ENCODE measurements at places on chromosomes 1 and 21.

DNA sequence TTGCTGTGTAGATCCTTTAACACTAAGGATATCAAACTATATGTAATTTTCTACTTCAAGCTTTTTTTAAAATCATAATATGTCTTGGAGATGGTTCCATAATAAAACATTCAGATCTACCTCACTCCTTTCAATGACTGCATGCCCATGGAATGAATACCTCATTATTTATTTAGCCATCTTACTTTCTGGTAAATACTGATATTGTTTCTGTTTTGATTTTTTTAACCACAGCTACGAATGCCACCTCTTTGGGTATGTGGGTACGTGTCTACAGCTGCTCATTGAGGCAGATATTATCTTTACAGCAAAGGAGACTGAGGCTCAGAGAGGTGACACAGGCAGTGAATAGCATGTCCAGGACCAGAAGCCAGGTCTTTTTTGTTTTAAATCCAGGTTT, 215.7 kb downstream of the ST6GALNAC3 start:
- no peak for DNase-seq

DNA sequence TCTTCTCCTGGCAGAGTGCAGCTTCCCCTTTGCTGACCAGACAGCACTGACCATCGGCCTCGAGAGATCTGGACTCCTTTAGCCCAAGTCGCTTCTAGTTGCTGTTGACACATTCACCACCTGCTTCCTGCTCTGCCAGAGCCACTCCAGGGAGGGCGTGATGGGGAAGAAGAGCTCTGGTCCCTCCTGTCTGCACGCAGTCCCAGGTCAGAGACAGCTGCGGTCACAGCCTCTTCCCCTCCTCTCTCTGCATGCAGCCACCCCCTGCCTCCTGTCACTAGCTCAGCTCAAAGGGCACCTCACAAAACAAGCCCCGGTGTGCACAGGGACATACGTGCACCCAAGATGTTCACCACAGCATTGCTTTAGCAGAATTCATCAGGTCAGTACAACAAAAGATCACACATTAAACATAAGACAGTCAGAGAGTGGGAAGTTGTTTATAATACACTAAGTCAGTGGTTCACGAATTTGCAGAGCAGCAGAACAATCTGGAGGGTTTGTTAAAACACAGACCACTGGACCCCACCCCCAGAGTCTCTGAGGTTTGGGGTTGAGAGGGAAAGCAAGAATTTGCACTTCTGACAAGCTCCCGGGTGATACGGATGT, 132.9 kb downstream of the SYF2 start:
- peak; percentile 21 for DNase-seq

DNA sequence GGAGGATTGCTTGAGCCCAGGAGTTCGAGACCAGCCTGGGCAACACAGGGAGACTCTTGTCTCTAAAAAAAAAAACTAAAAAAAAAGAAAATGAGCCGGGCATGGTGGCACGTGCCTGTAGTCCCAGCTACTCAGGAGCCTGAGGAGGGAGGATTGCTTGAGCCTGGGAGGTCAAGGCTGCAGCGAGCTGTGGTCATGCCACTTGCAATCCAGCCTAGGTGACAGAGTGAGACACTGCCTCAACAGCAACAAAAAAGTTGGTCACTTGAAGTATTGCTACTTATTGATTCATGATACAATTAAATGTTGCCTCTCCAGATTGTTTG, 57.9 kb upstream of the CXADR start:
- DNase-seq: no peak

DNA sequence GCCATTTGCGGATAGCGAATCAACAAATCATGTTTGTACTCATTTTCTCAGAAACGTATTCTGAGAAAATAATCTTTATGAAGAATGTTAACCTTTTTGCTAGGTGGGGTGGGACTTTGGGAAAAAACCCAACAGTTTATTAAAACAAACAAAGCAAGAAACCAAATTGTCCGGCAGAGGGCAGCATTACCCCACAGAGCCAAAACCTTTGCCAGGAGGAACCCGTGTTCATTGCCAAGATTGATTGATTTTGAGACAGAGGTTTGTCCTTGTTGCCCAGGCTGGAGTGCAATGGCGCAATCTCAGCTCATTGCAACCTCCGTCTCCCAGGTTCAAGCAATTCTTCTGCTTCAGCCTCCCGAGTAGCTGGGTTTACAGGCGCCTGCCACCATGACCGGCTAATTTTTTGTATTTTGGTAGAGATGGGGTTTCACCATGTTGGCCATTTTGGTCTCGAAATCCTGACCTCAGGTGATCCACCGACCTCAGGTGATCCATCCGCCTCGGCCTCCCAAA, 70.8 kb upstream of the RHOU start:
- DNase-seq: peak; percentile 2

DNA sequence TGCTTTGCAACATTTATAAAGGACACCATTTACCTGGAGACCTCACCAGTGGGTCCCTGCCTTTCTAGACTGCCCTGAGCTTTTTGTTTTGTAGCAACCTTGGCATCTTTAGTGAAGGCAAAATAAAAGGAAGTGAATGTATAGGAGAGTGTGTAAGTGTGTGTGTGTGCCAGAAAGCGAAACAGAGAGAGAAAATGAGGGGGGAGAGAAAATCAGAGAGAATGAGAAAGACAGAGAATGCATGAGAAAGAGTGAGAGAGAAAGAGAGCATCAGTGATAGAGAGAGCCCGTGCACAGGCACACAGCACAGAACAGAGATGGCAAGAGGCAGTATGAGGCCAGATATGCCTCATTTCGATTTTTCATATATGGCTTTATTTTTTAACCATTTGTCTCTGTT, 57.5 kb downstream of the HSD3B1 start:
- no peak for DNase-seq

- no peak for DNase-seq
Measured at GRCh38 chr1:107821340-107821739, 143.6 kb downstream of the VAV3 start.

- DNase-seq: no peak
Measured at GRCh38 chr1:29961293-29962059, 725.2 kb downstream of the PTPRU start.

GRCh38 chr1:3032371-3033039, 11.2 kb downstream of the ACTRT2 start:
- no peak for DNase-seq

- no peak for DNase-seq
Measured at GRCh38 chr1:61183471-61184039, 101.2 kb downstream of the NFIA start.

DNA sequence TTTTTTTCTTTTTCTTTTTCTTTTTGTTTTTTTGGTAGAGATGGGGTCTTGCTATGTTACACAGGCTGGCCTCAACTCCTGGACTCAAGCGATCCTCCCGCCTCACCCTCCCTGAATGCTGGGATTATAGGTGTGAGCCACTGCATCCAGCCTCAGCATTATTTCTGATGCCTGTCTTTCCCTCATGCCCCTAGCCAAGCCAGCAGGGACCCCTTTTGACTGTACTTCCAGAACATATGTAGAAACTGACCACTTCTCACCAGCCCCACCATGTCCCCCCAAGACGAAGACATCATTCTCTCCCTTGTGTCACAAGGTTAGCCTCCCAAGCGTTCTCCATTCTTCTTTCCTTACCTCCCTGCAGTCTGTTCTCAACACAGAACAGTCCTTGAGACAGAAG, 107.9 kb upstream of the COA6 start:
- DNase-seq: no peak

GRCh38 chr1:119298687-119299303, 69.8 kb upstream of the HAO2 start:
- DNase-seq: no peak

- no peak for DNase-seq
Measured at GRCh38 chr1:153505576-153505975, 30.2 kb downstream of the S100A6 start.

- DNase-seq: peak; percentile 95
Measured at GRCh38 chr1:84711121-84711520, 20.9 kb upstream of the SSX2IP start.

DNA sequence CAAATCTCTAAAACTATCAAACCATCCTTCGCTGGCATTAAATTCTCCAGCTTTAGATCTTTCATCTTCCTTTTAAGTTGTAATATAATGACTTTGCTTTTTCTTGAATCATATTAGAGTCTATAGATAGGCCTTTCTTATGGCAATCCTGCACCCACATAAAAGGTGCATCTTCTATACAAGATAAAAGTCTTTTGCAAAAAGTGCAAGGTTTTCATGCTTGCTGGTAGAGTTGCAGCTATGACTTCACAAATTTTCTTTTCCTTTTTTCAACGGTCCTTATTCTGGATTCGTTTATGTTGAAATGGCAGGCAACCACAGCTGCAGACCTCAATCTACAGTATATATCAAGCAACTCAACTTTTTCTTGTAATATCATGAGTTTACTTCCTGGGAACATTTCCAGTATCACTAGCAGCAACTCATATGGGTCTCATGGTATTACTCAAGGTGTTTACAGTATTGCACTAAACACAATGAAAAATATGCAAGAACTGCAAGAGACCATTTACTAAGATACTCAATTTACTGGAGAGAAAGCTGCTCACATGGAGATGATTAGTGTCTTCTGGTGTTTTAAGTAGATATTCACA, 22.1 kb downstream of the OMA1 start:
- no peak for DNase-seq

GRCh38 chr1:28193701-28194161, 17.2 kb upstream of the PTAFR start:
- no peak for DNase-seq

DNA sequence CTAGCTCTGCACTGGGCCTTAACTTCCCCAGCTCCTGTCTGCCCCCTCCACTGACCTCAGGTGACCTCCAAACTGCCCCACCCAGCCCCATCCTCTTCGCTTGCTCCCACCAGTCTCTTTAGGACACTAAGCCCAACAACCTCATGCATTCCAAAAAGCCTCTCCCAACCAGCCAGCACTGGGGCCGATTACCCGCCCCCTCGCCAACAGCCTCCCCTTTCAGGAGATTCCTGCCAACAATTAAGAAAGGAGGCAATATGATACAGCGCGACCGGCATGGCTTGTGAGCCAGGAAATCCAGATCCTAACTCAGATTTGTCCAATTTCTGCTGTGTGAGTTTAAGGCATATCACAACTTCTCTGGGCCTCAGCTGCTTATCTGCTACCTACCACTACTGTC, 14.7 kb downstream of the KANK4 start:
- DNase-seq: no peak

GRCh38 chr1:193539731-193540459, 353.5 kb upstream of the B3GALT2 start:
- DNase-seq: no peak

DNA sequence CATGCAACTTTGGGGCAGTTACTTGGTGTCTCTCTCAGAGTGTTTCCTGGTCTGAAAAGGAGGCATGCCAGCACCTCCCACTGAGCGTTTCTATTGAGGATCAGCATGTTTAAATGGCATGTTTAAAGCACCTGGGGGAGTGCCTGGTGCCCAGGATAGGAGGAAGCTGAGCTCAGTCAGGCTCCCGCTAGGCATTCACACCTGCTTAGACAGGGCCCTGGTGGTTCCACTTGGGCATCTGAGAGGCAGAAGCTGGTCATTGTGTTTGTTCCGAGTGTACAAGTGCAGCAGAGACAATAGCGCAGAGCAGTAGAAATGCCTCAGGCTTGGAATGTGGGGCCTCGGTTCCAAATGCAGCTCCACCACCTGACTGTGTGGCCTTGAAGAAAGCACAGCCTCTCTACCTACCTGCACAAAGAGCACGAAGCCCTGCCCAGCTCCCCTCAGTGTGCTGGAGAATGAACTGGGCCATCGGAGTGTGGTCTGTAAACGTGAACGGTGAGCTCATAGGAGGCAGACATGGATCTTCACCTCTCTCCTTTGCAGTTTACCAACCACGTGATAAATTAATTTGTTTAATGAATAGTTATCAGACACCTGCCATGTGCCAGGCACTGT, 20.3 kb upstream of the TMEM222 start:
- no peak for DNase-seq

- DNase-seq: no peak
Measured at GRCh38 chr1:227903614-227904501, 43.9 kb downstream of the WNT9A start.

Measured in NCI-H524 treated with DMSO at 0.1 percent for 48 hours (cell line).